A172 (cell line): ENCODE measurements at places on chromosomes 2 and 18. TPM values are rescaled to one million over a fixed set of nuclear protein-coding genes. Genes with fewer than 3 reads are reported as not detected.

DNA sequence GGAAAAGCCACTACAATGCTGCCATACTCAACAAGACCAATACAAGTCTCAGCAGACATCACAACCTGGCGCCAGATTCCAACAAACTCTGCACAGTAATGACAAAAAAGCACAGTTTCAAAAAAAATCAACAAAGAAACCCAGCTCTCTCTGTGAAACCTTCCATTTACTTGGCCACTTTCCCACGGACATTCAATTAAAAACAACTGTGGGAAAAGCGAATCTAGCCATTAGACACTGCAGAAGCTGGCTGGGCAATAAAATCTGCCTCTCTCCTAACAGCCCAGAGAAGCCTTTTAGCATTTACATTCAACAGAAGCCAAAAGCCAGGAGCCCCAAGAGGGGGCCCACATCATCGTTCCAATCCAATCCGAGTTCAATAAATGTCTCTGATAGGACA, 128.9 kb downstream of the HDAC4 start:
- no peak for DNase-seq

DNA sequence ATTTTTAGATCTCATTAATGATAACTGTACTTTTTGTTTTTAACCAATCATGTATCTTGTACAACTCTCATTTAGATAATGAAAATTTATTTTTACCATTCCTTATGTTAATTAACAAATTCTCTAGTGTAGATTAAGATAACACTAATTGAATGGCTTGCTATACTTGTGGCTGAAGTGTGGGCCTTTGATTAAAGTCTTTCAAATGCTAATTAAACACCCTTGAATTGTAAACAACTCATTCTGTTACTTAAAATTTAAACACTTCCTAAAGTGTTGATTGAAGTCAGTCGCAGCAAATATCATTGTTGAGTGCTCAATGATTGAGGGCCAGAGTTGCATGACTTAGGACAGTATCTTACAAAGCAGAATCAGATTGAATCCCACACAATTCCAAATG, 109.8 kb upstream of the GULP1 start:
- no peak for DNase-seq

Gene GATA6
- total RNA-seq, result 3.9 and 4.3 TPM in 2 replicates

Gene ALLC
- not detected in 2 replicates for total RNA-seq

Gene SERPINB12
- not detected in 2 replicates for total RNA-seq

Gene EDAR
- total RNA-seq, result not detected in 2 replicates

GRCh38 chr2:219362524-219363164, 25.1 kb downstream of the DNPEP start:
- peak; percentile 93 for DNase-seq
